ENCODE measurements at places on chromosomes 16 and 17.

DNA sequence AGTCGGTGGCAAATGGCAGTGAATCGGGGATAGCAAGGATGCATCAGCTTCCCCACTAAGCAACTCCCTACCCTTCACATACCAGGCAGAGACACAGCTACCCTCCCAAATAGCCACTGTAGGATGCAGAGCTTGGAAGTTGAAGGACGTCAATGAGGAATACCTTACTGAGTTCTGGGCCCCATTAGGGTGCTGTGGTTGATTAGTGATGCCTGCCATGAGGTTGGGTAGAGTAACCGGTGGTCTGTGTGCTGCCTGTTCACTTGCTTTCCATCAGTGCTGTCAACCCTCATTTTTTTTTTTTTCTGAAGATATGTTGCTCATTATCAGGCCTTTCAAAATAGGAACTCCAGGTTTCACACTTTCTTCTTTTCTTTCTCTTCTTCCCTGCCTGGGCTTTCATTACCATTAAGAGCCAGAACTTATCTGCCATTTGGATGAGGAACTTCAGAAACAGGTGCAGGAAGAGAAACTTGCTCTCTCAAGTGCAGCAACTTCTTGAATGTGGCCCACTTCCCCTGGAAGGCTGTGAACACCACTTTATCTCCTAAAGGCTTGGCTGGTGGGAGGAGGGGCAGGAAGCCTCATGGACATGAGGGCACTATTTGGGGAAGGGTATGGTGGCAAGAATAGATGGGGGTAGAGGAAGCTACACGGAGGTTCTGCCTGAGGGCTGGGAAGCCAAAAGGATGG is 183.5 kb downstream of the NTN1 start:
- DNase-seq = no peak

DNA sequence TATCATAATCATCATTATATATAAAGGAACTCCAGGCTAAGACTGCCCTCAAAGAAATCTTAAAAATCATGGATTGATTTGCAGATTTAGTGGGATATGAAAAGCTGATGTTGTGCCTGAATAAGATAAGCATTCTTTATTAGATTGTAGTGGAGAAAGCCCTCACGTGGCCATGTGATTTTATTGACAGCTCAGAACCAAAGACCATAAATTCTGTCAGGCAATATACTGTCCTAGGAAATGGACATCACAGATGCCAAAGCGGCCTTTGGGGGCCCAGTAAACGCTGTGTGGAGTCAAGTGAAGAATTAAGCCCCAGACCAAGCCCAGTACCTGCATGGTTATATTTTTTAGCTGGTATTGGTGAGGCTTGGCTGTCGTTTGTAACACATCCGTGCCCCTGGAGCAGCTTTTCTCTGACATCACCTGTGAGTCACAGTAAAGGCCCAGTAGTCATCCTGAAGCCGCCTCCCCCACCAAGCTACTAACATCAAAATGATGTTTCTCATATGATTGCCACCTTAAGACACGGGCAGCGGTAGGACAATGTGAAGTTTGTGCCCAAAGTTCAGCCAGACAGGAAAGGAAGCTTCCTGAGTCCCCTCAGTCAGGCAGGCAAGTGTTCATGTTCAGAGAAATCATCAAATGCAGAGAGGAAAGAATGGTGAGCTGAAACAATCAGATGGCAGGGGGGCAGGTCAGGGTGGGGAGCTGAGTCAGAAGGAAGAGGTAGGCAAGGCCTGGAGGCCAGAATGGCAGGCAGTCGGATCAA is 209.4 kb downstream of the IRX3 start:
- peak; percentile 57 for DNase-seq

DNA sequence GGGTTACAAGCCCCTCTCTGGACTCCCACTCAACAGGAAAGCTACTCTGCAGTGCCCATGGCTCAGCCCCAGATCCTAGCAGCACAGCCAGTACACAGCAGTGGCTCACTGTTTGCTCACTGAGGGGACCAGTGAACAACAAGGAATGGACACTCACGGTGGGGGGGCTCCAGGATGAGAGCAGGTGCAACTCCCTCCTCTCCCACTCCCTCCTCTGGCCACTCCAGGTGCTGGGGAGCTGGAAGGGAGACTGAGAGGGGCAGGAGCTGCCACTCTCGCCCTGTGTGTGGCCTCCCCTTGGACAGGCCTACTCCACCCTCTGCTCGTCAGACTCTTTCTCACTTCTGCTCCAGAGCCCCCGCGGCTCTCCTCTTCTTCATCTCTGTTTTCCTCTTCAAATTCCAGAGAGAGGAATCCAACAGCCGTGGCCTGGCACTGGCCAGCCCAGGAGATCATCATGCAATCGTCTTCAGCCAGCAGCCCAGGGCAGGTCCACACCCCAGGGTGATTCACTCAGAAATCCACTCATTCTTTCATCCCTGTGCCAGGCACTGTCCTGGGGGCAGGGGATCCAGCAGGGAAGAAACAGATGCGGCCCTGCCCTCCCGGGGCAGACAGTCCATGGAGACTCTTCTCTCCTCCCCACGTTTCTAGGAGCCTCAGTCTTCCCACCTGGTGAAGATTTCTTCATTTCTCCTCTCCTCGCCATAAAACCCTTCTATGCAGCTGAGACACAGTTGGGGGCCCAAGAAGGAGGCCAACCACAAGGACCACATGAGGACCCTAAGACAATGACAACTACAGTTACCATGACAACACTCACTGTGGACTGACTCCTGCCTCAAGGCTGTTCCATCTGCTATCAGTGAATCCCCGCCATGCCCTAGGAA is 30.7 kb downstream of the CFAP20 start:
- DNase-seq = peak; percentile 26

GRCh38 chr17:2400474-2400866 is 390 bp downstream of the MNT start:
- DNase-seq = no peak

GRCh38 chr17:83131401-83132011 is 52.1 kb downstream of the METRNL start:
- no peak for DNase-seq

DNA sequence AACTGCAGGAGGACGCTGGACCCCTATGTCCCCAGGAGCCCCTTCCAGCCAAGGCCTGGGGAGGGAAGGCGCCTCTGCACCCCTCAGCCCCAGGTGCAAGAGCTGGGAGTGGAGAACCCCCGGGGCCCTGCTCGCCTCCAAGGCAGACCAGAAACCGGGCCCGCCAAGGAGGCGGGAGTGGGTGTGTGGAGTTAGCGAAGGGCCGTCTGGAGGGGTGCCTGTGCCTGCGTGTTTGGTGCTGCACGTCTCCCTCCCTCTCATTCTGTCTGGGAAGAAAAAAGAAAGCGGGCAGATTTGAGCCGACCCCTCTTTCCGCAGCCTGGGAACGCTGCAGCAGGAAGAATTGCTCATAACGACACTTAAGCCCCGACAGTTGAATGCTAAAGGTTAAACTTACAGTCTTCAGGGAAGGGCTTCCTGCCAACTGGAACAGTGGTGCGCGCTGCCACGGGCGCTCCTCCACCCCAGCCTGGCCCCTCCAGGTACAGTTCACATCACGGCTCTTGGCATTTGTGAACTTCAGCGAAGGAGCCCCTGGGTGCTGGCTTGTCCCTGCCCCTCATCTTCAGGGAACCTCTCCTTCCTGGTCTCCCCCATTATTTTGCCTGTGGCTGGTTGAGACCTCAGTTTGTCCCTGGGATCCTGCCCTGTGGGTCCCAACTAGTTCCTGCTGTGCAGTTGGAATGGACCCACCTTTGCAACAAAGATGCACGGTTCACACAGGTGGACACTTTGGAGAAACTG is 19.2 kb upstream of the ZFHX3 start:
- DNase-seq = peak; percentile 46

All from fibroblast of the aortic adventitia (primary cell).